Activated CD4-positive, CD25-positive, alpha-beta regulatory T cell (primary cell): ENCODE measurements at places on chromosomes 5 and 9.

DNA sequence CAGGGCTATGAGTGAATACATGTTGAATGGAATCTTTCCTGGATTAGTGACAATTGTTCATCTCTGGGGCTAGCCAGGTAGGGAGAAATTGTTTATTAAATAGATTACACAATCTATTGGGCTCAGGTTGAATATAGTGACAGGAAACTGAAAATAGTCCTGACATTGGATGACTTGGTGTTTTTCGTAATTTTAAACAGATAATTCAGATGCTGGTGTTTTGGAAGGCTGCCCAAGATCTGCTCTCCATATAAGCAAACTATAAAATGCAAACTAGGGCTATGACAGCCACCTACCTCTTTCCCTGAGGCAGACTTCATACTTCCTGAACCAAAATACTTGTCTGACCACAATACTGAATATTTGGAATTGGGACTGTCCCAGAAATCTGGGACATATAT is 99.1 kb downstream of the ENC1 start:
- no peak for DNase-seq

GRCh38 chr5:163755505-163755904 is 250.1 kb downstream of the MAT2B start:
- no peak for DNase-seq

DNA sequence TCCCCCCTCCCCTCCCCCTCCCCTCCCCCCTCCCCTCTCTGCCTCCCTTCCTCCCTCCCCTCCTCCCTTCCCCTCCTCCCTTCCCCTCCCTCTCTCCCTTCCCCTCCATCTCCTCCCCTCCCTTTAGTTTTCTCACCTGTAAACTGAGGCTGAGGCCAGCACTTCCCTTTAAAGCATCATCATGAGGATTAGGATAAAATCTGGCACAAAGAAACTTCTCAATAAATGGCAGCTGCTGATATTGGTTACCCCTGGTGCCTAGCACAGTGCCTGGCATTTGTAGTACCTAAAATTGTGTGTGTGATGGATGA is 41.9 kb downstream of the RAI14 start:
- DNase-seq = no peak

GRCh38 chr5:43020399-43020746 is 19.7 kb downstream of the ANXA2R start:
- peak; percentile 33 for DNase-seq

GRCh38 chr5:169772688-169773087 is 135.6 kb downstream of the DOCK2 start:
- no peak for DNase-seq

GRCh38 chr9:15377625-15378540 is 44.8 kb upstream of the SNAPC3 start:
- no peak for DNase-seq
